ENCODE measurements at places on chromosomes 6 and 20.

DNA sequence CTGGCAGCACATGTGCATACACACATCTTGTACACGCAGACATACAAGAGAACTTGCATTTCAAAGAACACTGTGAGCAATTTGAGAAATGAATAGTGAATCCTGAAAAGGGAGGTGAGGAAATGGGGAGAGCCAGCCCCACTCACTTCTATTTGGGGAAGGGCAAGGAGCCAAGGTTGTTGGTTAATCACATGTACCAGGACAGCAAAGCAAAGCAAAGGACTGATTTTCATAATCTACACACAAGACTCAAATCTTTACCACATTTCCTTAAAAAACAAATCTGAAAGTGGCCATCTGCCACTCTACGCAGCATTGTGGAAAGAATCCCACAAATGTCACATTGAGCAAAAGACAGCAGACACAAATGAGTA, 35.0 kb upstream of the KIF16B start:
- no peak for DNase-seq

DNA sequence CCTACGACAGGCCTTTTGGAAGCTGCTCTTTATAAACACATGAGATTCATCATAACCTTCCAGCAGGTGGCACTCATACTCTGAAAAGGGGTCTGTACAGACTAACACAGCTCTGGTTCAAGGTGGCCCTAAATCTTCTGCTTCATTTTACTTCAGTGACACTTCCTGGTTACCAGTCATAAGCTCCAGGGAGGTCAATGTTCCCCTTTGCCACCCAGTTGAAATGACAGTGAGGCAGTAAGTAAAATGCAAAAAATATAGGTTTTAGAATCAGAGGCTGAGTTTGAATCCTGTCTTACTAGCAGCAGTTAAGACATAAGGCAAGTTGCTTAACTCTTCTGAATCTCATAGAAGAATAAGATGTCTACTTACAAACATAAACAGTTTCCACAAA, 132.8 kb downstream of the CDK19 start:
- DNase-seq, result peak; percentile 87

- DNase-seq, result no peak
These were observed 22.9 kb downstream of the CYP21A2 start for GRCh38 chr6:32060966-32061655.

- DNase-seq, result peak; percentile 59
These were observed 19.6 kb downstream of the WFDC2 start for GRCh38 chr20:45489083-45489531.

- DNase-seq, result peak; percentile 38
These were observed 75.4 kb downstream of the ARHGAP18 start for GRCh38 chr6:129634411-129635230.

- no peak for DNase-seq
These were observed 226.4 kb upstream of the PLCB4 start for GRCh38 chr20:8842525-8842924.

- DNase-seq, result peak; percentile 89
These were observed 46.8 kb downstream of the EIF2S2 start for GRCh38 chr20:34065260-34065659.

DNA sequence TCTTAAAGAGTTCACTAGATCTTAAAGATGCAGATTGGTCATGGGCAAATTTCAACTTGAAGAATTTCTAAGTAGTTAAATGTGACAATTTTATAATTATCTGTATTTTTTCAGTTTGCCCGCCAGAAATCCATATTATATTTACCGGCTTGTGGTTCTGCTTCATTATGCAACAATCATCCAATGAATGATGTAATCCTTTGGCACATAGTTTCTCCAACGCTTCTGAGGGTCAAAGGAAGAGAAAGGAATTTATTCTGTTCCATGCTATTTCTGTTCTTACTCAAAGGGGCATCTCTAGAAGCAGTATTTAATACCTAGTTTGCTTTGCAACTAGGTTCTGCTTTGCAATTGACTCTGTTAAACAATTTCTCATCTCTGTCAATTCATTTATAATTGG, 359.3 kb upstream of the PLCB4 start:
- DNase-seq, result no peak

DNA sequence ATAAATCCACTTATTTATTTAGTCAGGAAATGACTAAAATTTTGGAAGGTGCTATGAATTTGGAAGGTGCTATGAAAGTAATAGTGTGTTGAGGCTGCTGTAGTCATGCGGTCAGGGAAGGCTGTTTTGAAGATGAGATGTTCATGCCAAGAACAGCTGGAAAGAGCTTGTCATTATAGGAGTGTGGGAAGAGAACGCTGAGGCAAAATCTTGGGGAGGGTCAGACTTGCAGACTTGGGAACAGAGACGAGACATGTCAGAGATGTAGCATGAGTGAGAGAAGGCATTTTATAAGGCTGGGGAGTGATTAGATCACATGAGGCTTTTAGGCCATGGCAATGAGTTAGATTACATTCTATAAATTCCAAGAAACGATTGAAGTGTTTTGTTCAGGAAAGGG, 124.0 kb upstream of the B3GAT2 start:
- peak; percentile 30 for DNase-seq

DNA sequence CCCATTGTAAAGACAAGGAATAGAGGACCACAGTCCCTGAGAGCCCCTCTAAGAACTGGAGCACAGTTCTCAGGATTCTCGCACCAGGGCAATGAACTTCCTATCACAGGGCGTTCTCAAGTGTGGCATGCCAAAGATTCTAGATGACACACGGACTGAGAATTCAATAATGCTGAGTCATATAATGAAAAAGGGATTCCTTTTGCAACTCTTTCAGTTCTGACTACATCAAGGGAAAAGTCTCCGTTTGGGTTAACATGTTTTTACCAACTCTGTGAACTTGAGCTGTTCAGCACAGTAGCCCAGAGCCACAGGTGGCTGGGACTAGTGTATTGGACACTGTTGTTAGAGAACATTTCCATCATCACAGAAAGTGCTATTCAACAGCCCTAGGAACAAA, 3.4 kb downstream of the MED20 start:
- DNase-seq, result peak; percentile 98

DNA sequence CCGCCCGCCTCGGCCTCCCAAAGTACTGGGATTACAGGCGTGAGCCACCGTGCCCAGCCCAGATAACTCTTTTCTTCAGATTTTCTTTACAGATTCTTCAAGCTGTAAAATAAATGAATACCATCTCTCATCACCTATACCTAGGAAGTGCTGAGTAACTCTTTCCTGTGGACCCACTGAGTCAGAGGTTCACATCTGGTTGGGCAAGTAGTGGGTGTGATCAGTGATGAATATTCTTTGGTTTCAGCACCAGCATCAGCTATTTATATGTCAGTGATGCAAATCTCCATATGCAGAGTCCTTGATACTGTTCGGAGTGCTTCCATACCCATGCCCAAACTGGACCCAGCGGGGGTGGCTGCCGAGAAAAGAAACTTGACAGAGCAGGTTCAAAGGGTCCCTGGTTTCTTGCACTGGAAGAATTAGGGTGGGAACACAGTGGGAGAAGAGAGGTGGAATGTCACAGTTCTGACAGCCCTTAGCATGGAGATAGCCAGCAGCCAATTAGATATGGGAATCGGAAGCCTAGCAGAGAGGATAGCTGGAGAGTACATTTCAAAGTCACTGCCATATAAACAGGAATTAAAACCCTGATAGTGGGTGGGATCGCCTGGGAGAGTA, 64.9 kb upstream of the DDR1 start:
- DNase-seq, result peak; percentile 81

GRCh38 chr20:52289956-52290565, 98.5 kb upstream of the ZFP64 start:
- DNase-seq, result no peak

- DNase-seq, result no peak
These were observed 216.1 kb downstream of the LMBRD1 start for GRCh38 chr6:69580706-69581105.

GRCh38 chr6:32609731-32610640, 20.3 kb upstream of the HLA-DRB1 start:
- DNase-seq, result peak; percentile 92

- no peak for DNase-seq
These were observed 45.4 kb upstream of the NKX2-2 start for GRCh38 chr20:21559305-21559704.

DNA sequence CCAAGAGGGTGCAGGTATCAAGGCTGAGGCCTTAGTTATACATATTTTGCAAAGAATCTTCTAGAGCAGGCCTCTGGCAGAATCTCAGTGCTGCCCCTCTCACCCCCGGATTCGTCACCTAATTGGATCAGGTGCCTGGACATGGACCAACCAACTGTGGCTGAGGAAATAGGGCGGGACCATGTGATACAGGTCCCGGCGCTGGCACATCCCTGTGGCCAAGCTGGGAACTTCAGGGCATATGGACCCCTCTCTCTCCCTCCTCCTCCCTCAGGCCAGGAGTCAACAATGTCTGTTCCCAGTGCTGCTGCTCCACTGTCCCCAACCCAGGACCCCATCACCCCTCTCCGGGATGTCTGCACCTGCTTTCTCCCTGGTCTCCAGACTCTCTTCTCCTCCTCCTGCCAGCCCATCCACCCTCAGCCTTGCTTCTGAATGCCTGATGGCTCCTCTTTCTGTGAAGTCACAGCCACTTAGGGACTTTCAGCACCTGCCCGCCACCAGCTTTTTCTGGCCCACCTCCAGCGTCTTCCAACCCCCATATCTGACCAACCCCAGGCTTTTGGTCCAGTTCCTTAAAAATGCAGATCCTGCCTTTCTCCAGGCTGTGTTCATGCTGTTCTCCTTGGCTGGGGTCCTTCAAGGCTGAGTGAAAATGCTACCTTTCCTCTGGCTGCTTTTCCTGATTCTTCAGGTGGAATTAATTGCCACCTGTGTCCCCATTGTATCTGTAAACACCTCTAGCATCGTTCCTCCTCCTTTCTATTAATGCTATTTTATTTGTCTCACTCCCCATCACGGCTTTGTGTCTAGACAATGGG, 19.0 kb upstream of the MLN start:
- peak; percentile 70 for DNase-seq

GRCh38 chr6:116579143-116579542, 7.8 kb downstream of the RWDD1 start:
- DNase-seq, result no peak

- no peak for DNase-seq
These were observed 571.8 kb upstream of the IMPG1 start for GRCh38 chr6:76644231-76644630.

- DNase-seq, result no peak
These were observed 73.5 kb downstream of the ARMC2 start for GRCh38 chr6:108921547-108922361.

DNA sequence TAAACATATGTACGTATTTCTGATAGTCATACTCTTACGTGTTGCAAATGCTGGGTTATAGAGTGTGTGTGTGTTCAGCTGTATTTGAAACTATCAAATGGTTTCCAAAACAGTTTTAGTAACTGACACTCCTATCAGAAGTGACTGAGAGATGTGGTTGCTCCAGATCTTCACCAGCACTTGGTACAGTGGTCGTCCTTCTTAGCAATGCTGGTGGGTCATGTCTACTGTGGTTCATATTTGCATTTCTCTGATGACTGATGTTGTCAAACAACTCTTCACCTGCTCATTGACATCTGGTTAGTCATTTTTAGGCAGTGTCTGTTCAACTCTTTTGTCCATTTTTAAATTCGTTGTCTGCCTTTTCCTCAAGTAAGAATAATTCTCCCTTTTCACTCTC, 259.3 kb downstream of the KIF16B start:
- no peak for DNase-seq

- no peak for DNase-seq
These were observed 77.2 kb downstream of the KIF13A start for GRCh38 chr6:17910189-17910588.

GRCh38 chr6:34242252-34243130, 5.8 kb downstream of the HMGA1 start:
- DNase-seq, result peak; percentile 84

GRCh38 chr20:63257629-63258028, 3.4 kb upstream of the NKAIN4 start:
- no peak for DNase-seq

GRCh38 chr6:158408013-158408412, 95.7 kb downstream of the TULP4 start:
- no peak for DNase-seq

- no peak for DNase-seq
These were observed 8.1 kb downstream of the TLDC2 start for GRCh38 chr20:36883977-36884535.

DNA sequence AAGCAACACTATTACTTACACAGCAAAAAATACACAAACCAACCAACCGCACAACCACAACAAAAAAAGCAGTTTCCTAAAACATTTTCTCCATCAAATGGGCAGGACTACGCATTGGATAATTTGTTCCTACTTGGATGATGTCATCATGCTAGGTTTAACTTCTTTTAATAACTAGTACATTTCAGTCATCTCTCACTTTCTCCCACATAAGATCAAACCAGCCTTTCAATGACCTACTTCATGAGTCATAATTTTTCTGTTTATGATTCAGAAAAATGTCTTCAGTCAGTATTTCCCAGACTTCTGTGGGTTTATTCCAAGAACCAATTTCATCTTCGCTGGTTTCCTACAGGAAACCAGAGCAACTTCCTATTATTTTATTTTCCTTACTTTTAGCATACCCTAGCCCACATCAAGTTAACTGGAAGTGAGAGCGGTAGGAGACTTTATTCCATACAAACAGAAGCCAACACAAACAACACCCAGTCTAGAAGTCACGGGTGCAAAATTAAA, 134.2 kb downstream of the GMDS start:
- peak; percentile 80 for DNase-seq

DNA sequence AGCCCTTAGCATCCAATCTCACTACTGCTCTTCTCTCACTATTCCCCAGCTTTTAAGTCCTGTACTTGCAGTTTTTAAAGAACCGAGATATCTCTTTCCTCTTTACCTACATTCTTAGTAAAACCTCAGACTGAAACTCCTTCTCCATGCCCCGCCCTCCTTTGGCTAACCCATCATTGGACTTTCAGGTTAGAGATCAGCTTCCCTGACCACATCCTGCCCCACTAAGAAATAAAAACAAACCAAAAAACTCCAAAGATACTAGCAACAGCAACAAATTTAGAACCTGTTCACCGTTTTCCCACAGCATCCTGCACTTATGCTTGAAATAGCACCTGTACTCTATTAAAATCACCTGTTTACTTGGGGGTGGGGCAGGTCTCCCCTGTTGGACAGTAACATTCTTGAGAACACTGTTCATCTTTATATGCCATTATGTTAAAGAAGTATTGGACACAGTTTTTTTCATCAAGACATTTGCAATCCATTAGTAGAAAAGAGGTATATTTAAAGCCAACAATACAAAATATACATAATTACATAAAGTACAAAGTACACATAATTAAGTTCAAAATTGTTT, 16.3 kb upstream of the SMAP1 start:
- no peak for DNase-seq

GRCh38 chr6:66496659-66497058, 789.6 kb upstream of the EYS start:
- DNase-seq, result peak; percentile 4

- no peak for DNase-seq
These were observed 43.4 kb downstream of the IYD start for GRCh38 chr6:150412221-150412620.

Measured in ELR (cell line).